ENCODE measurements at places on chromosomes 6 and 20. TPM values are rescaled to one million over a fixed set of nuclear protein-coding genes. Genes with fewer than 3 reads are reported as not detected.

GRCh38 chr6:168159506-168159905 is 80.5 kb upstream of the FRMD1 start:
- no peaks in the 10 kb centered on the region for H3K36me3 ChIP-seq
- H3K27me3 ChIP-seq = no peaks in the 10 kb centered on the region
- no peak overlapping the region for H3K27ac ChIP-seq
- no peak for DNase-seq
- H3K4me1 ChIP-seq = no peaks in the 10 kb centered on the region

DNA sequence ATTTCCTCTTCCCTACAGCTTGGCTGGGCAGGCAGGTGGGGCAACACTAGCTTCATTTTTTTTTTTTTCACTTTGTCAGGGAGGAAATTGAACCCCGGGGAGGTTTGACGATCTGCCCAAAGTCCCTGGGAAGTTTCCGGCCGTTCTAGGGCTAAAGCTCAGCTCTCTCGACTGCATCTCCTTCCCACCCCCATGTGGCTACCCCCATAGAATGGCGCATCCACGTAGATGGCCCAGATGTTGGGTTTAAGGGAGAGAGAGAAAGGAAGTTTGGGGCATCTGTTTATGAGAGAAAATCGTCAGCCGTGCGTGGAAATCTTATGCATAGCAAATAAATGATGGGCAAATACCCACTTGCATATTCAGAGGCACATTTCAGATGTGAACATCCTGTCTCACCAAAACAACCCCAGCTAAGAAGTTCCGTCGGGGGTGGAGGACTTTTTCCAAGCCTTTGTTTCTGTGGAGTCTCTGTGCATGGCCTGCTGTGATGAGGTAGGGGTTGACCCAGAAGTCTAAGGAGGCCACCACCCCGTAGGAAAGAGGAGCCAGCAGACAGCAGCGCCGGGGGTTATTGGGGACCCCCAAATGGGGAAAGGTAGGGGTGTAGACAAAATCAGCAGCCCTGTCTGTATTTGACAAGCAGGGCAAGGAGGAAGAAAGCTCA is 40.5 kb upstream of the ZNF831 start:
- no peaks in the 10 kb centered on the region for H3K4me1 ChIP-seq
- H3K27ac ChIP-seq = no peak overlapping the region
- no peaks in the 10 kb centered on the region for H3K36me3 ChIP-seq
- no peak for DNase-seq

DNA sequence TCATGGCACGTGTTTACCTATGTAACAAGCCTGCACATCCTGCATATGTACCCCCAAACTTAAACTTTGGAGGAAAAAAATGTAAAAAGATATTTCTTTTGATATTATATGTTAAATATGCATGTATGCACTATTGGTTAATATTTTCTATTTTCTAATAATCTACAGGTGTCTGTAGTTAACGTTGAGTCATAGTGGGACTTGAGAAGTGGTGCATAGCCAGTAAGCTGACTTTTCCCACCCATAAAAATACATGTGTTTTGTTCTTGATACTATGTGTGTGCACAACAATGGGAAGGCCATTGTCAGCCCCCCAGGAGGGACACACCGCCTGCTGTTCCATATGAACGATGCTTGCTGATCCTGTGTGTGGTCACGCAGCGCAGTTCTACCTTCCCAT is 49.1 kb downstream of the FAM120B start:
- H3K36me3 ChIP-seq = no peaks in the 10 kb centered on the region
- H3K27ac ChIP-seq = no peak overlapping the region
- no peaks in the 10 kb centered on the region for H3K27me3 ChIP-seq
- H3K4me1 ChIP-seq = no peaks in the 10 kb centered on the region
- no peak for DNase-seq

DNA sequence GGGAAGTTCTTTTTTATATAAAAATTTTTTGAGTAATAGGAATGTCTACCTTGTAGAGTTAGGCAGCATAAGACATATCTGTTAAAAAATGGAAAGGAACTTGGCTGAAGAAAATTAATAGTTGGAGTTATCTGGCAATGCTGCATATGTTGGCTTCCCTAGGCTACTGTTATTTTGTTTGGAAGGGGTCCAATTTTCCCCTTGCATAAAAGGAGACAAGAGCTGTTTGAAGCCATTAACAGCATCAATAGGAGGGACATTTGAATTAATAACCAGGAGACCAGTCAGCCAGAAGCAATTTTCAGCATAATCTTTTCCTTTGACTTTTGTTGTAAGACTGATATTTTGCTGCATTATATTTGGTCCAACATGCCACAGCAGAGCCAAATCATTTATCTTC is 80.9 kb upstream of the TAB2 start:
- no peaks in the 10 kb centered on the region for H3K27me3 ChIP-seq
- DNase-seq = no peak
- peaks cover 45% of the 10 kb centered on the region for H3K4me1 ChIP-seq
- no peaks in the 10 kb centered on the region for H3K36me3 ChIP-seq
- no peak overlapping the region for H3K27ac ChIP-seq

DNA sequence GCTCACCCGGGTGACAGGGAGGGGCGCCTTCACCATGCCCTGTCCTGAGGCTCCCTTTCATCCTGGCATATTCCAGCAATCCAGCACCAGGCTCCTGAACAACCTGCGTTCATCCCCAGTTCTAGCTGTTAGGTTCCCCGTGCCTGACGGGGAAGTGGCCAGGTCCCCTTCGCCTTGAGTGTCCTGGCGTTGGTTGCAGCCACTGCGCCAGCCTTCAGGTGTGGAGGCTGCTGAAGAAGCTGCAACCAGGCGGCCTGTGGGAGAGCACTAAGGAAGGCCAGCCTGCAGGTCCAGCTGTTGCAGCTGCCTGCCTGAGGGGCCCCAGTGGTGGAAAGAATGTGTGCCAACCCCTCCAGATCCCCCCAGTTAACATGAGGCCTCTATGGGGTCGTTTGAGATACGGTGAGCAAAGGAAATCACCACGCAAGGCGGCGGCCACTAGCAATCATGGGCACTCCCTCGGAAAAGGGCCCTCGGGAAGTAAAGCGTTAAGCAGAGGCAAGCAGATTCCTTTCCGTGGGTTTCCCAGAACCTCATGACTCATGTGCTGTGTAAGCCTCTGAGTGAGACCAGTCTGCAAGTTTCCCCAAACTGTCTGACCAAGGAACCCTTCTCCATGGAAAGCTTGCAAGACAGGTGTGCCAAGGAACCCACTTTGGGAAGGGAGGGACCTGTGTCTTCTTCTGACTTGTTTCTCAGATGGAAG is 320.8 kb downstream of the TAF4 start:
- no peak overlapping the region for H3K27ac ChIP-seq
- DNase-seq = no peak
- no peaks in the 10 kb centered on the region for H3K27me3 ChIP-seq
- no peak overlapping the region for H3K4me3 ChIP-seq
- no peaks in the 10 kb centered on the region for H3K36me3 ChIP-seq

DNA sequence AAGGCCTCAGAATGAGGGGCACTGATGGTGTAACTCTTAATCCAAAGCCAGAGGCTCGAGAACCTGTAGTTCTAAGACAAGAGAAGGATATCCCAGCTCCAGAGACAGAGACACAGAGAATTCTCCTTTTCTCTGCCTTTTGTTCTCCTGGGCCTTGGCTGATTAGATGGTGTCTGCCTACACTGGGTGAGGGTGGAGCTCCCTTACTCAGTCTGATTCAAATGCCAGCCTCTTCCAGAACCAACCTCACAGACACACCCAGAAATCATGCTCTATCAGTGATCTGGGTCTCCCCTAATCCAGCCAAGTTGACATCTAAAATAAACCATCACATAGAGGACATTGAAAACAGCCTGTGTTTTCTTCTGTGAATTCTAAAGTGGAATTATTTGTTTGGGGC is 68.0 kb upstream of the SMIM28 start:
- no peak overlapping the region for H3K27ac ChIP-seq
- DNase-seq = no peak
- no peaks in the 10 kb centered on the region for H3K27me3 ChIP-seq
- H3K4me3 ChIP-seq = no peak overlapping the region
- peaks cover 13% of the 10 kb centered on the region for H3K36me3 ChIP-seq
- no peaks in the 10 kb centered on the region for H3K4me1 ChIP-seq

Gene SNAP91
- 1.9 TPM for polyA plus RNA-seq

Gene METTL24
- 0.80 TPM for polyA plus RNA-seq

All from pancreas (tissue), 10 donors.